Stimulated activated CD8-positive, alpha-beta memory T cell treated with anti-CD3 and anti-CD28 coated beads, Interleukin-2, amount 100 ng/mL, for 1 hour (primary cell): ENCODE measurements at places on chromosomes 4 and X.

GRCh38 chrX:80876877-80877276 lies 67.2 kb upstream of the BRWD3 start:
- no peak for DNase-seq

DNA sequence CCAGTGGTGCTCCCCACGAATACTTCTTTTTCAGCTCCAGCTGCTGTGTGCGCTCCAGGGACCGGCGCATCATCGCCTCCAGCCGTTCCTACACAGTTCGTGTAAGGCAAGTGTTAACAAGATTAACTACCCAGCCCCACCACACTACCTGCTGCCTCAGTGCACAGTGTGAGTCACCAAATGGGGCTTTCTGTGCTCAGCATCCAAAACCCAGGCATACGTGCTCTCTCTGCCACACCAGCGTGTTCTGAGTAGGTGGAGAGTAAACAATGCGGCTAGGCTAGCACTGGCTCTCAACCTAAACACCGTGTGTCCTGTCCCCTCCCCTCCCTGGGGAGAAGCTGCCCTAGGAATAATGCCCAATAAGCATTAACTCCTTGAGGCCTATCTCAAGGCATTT lies 60.0 kb downstream of the MAP7D2 start:
- DNase-seq, result no peak

DNA sequence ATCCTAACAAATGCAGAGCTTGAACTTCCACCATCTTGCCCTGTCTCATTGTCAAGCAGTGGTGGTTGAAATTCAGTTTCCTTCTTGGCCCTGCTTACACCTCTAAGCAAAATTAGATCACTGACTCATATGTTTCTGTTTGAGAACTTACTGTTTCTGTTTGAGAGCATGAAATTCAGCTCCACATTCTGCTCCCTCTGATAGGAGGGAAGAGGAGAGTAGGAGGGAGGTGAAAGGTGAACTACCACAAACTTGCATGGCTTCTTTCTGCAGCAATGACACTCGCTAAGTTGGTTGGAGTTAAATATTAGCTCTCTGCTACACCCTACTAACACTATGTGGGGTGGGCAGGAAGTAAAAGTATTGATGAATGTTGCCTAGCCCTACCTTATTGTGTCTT lies 117.8 kb upstream of the EDA2R start:
- DNase-seq, result no peak

- DNase-seq, result no peak
These were observed 186.5 kb downstream of the BANK1 start for GRCh38 chr4:101977076-101977475.

DNA sequence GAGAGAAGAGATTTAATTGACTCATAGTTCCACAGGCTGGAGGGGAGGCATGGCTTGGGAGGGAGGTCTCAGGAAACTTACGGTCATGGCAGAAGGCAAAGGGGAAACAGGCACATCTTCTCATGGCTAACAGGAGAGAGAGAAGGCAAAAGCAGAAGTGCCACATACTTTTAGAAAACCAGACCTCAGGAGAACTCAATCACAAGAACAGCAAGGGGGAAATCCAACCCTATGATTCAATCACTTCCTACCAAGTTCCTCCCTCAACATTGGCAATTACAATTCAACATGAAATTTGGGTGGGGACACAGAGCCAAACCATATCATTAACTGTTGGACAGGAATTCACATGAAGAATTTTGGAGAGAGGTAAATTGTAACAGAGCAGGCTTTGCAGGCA lies 485.3 kb upstream of the PITX2 start:
- no peak for DNase-seq

DNA sequence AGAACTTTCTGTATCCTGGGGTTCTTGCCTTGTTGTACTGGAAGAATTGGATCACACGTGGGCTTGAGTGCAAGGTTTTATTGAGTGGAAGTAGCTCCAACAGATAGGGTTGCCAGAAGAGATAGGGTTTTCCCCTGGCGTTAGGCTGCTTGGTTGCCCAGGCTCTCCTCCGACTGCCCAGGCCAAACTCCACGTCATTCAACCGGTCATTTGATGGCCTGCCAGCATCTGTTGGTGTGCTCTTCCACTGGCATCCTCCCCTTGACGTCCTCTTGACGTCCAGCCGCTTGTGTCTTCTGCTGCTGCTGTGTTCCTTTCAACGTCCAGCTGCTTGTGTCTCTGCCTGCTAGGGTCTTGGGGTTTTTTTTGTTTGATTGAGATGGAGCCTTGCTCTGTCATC lies 340.3 kb upstream of the ZCCHC13 start:
- no peak for DNase-seq

- DNase-seq, result no peak
These were observed 292.9 kb downstream of the ANTXR2 start for GRCh38 chr4:79780129-79780528.

- DNase-seq, result no peak
These were observed 29.7 kb upstream of the LGI2 start for GRCh38 chr4:25060241-25060962.

DNA sequence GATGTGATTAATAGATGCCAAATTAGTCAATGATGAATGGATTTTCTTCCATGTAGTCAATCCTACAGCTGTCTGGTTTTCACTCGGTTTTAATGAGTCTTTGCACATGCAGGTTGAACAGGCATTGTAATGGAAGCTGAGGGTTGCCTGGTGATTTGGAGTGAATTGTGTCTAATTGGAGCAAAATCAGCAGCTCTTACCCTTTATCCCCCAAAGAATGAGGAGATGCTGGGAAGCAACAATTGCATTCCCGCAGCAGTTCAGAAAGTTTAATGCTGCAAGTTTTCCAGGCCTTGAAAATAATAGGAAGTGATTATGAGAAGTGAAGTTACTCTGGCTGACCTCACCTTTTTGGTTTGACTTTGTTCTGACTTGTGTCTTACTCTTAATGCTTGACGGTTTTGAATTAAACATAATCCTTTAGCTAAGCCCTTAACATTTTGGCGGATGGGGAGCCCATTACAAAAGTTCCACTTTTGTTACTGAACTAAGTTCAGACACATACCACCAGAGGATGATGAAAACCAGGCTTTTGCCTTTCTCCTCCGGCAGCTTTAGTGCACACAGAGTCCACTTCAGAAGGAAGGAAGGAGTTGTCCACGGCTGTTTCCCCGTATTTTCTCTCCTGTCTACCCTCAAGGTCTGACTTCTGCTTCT lies 78.8 kb upstream of the TBC1D9 start:
- DNase-seq, result no peak

- DNase-seq, result no peak
These were observed 189.9 kb upstream of the RBPJ start for GRCh38 chr4:26130841-26131432.

- no peak for DNase-seq
These were observed 19.2 kb downstream of the HPSE start for GRCh38 chr4:83315341-83315870.

GRCh38 chr4:79632114-79632513 lies 224.1 kb upstream of the GK2 start:
- no peak for DNase-seq

DNA sequence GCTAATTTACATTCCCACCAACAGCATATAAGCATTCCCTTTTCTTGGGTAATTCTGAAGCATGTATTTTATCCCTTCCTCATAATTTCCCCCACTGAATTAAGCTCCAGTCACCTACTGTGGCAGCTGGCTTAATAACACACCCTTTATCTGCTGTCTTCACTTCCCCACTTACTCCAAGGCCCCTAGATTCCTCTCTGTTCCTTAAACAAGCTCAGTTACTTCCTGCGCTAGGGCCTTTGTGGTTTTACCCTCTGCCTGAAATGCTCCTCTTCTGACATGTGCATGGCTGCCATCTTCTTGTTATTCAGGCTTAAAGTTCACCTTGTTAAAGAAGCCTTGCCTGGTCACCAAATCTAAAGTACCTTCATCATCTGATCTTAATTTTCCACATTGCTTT lies 47.2 kb upstream of the RPS6KA3 start:
- DNase-seq, result no peak

DNA sequence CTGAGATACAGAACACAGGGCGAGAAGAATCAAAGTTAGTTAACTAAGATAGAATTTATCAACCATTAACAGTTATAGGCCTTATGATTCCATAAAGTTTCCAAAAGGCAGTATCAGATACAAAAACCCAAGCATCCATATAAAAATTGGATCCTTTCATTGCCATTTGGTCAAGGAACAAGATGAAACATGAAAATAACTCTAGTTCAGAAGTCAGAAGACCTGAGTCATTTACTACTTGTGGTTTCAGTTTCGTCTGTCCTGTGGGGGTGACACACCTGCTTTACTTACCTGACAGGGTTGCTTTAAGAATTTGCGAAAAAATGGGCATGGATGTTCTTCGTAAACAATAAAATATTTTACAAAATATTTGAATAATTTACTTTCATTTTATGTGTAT lies 130.8 kb downstream of the ANAPC10 start:
- no peak for DNase-seq

DNA sequence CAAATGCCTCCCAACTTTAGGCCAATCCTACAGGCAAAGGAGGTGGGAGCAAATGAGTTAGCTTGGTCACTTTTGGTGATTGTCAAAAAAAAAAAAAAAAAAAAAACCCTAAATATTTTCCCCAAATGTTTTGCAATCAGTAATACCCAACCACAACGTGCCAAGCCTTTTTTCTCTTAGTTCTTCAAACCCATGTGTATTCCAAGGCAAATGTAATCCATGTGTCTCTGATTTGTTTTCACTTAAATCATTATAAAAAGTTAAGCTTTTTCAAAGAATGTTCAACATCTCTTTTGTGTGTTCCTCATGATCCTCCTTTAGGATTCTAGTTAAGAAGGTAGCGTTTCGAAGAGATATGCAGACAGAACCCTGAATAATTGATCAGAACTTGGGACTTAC lies 328.4 kb downstream of the PAPSS1 start:
- DNase-seq, result no peak

- no peak for DNase-seq
These were observed 126.5 kb downstream of the ADGRA3 start for GRCh38 chr4:22389240-22389870.

GRCh38 chrX:40368611-40369061 lies 212.1 kb upstream of the ATP6AP2 start:
- no peak for DNase-seq

DNA sequence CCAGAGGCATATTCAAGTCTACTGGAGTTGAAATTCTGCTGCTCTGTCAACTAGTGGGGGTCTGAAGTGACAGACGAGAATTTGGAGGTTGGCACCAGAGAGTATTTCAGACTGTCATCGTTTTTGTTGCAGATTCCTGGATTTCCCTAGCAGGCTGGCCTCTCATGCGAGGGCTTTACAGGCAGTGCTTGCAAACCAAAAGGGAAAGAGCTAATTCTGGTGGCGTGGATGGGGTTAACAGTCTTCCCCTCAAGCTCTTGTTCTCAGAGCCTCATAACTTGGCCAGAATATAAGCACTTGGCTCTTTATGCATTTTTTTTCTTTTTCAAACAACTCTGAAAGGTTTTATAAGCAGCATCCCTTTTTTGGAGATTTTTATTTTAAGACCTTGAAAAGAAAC lies at the start of gene SPARCL1:
SPARCL1 (minus strand) TSS at position 190 of the 400 bp plus-strand sequence. CDS start 29,802 bp downstream, outside the sequence.
- no peak for DNase-seq
